ENCODE measurements at places on chromosomes 1 and 21.

DNA sequence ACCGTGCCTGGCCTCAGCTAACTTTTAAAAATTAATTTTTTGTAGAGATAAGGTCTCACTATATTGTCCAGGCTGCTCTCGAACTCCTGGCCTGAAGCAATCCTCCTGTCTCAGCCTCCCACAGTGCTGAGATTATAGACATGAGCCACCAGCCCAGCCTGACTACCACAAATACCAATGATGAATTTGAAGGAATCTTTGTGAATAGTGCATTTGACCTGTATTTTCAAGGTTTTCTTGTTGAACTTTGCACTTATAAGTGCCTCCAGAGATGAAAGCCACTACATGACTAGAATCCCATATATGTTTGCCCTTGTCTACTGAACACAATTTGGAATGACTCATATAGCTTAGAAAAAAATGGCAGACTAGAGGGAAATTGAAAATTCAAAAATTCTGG, 297.3 kb downstream of the NFIA start:
- no peak for DNase-seq

GRCh38 chr1:41720861-41721410, 197.8 kb downstream of the HIVEP3 start:
- no peak for DNase-seq

GRCh38 chr1:243851257-243851756, 1.3 kb upstream of the AKT3 start:
- no peak for DNase-seq

- no peak for DNase-seq
Measured at GRCh38 chr1:59666106-59666505, 148.6 kb upstream of the HOOK1 start.

GRCh38 chr1:89929467-89930063, 65.3 kb upstream of the ZNF326 start:
- no peak for DNase-seq

GRCh38 chr1:232226197-232226712, 403.7 kb downstream of the SIPA1L2 start:
- no peak for DNase-seq

DNA sequence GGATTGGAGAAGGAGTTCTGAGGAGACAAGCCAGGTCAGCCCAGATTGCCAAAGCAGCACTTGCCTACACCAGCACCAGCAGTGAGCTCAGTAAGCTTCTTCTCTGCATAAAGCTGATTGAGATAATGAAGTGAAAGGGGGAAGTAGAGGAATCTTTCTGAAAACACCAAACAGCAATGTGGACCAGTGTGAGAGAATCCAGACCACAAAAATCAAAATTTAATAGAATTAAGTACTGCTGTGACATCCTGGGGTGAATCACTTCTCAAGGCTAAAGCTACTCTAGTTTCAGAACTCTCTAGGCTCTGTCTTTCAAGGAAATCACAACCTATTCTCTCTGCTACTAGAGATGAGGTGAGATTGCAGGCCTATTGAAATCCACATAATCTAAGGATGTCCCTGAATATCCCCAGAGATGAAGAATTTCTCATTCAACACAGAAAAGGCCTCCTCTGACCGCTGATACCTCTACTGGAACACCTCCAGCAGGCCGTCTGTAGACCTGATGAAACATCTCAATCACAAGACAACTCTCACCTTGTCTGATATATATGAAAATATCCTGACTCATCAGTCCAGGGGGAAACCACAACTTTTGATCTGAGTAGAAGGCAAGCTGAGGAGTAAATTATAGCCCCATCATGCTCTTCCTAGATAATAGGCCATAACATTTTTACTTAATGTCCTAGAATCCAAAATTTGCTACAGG, at the start of gene FCRL4:
TSS of gene FCRL4 (minus strand) at position 127 of the 709 bp plus-strand sequence. CDS start 141 bp downstream, outside the sequence.
- DNase-seq, result no peak

GRCh38 chr1:151158751-151159251, 2.4 kb downstream of the TNFAIP8L2 start:
- no peak for DNase-seq

DNA sequence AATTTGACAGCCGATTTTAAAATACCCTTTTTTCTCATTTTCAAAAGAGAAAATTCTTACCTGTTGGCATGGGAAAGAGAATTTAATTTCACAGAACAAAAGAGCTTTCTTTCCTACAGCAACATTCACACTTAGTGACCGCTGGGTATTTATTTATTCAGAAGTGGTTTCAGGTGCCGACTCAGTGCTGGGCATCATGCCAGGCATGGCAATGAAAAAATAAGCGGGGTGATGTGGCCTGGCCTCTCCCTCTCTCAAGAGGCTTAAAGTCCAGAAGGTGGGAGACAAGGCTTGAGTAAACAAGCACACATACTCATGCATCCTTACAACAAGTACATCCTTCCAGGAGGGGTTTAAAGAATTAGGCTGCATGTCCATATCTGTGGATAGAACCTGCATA, 4.1 kb upstream of the PCP4 start:
- no peak for DNase-seq

DNA sequence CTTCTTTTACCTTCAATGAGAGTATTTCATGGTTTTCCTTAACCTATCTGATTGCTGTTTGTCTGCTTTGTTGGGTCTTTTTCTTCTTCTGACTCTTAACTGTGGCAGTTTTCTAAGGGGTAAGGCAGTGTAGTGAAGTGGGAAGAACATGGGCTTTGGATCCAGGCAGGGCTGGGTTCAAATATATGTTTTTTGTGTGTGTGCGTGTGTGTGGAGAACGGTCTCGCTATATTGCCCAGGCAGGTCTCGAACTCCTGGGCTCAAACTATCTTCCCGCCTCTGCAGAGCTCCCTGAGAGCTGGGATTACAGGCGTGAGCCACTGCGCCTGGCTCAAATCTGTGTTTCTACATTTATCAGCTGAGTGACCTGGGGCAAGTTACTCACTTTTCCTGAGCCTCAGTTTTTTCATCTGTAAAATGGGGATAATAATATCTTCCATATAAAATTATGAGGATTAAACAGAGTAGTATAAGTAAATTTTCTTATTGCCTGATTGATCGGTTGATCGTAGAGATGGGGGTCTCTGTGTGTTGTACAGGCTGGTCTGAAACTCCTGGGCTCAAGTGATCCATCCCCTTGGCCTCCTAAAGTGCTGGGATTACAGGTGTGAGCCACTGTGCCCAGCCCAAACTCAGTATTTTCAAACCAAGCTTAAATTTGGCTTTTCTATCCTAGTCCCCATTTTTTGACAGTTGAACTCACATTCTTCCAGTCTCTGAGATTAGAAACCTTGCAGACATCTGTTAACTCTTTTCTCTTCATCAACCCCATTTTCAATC, 36.0 kb upstream of the MACF1 start:
- DNase-seq, result no peak

DNA sequence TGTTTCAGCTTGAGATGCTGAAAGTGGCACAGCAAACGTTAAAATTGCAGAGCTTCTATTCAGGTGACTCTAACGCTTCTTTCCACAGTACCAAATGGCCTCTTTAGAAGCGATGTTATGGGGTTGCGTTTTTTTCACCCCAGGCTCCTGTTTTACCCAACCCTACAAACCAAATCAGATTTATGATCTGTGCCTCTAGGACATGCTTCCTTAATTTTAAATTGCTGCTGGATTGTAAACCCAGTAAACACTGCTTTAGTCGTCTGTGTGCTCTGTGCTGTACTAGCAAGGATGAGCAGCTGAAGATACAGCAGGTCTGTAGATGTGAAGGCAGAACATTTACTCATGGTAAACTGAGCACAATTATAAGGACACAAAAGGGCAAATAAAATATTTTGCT, 13.0 kb downstream of the KCNK2 start:
- no peak for DNase-seq

GRCh38 chr1:234413990-234414389, 40.7 kb downstream of the COA6 start:
- DNase-seq, result no peak

- DNase-seq, result no peak
Measured at GRCh38 chr1:92095874-92096273, 15.7 kb downstream of the BTBD8 start.

GRCh38 chr1:94719926-94720793, 100.0 kb upstream of the SLC44A3 start:
- DNase-seq, result no peak

DNA sequence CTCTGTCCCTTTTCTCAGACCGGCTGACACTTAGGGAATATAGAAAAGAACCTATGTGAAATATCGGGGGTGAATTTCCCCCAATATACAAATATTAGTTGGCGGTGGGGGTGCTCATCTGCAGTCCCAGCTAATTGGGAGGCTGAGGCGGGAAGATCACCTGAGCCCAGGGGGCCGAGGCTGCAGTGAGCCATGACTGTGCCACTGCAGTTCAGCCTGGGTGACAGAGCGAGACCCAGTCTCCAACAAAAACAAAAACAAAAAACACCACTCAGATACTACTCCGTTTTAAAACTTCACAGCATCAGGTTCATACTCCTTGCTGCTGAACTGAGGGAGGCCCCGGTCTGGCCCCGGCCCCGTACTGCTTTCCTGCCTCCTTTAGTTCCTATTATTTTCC, 5.9 kb upstream of the EXOSC10 start:
- DNase-seq, result no peak

DNA sequence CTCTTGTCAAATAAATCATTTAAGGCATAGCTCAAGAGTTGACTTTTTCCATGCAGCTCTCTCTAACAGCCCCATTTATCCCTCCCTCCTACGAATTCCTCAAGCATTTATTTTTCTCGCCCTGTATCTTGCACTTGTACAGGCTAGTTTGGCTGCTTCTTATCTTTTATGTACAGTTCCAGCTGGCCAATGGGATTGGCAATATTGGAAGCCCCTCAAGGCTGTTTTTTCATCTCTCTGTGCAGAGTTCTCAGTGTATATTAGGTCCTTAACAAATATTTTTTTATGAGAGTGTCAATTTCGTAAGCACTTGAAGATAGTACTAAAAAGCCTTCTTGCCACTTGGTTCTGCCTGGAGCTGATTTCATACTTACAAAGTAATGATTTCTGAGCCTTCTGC, 356.0 kb downstream of the ST6GALNAC3 start:
- DNase-seq, result no peak

GRCh38 chr1:3190256-3191041, 121.4 kb downstream of the PRDM16 start:
- no peak for DNase-seq

- DNase-seq, result no peak
Measured at GRCh38 chr1:64195081-64195395, 8.4 kb upstream of the UBE2U start.

- no peak for DNase-seq
Measured at GRCh38 chr1:178308438-178308837, 188.3 kb downstream of the CLEC20A start.

- DNase-seq, result no peak
Measured at GRCh38 chr1:71948561-71948960, 333.8 kb downstream of the NEGR1 start.

GRCh38 chr1:20359451-20360330, 69.0 kb downstream of the VWA5B1 start:
- DNase-seq, result no peak

DNA sequence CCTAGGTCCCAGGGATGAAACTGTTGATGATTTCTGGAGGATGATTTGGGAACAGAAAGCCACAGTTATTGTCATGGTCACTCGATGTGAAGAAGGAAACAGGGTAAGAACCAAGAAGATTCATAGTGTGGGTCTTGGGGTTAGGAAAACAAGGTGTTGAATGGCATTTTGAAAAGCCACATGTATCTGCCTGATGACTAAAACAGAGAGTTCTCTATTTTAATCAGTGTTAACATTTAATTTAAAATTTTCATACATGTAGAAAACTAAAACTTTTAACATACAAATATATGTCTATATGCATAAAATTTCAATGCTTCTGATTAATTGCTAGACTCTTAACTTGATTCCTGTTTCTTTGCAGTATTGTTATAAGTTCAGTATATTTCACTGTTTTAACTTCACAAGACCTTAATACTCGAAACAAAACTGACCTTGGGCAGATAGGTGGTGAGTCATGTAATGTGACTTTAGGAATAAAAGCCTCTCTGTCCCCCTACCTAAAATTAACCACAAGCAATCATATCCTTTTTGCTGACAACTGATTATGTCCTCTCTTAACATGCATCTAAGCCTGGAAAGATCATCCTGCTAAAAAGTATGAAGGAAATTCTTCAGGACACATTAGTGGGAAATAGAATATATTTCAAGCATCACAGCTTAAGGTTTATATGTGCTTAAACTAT, 95.6 kb downstream of the PTPRC start:
- no peak for DNase-seq

- no peak for DNase-seq
Measured at GRCh38 chr1:95263450-95263849, 29.4 kb downstream of the RWDD3 start.

- no peak for DNase-seq
Measured at GRCh38 chr1:205315008-205315618, 6.4 kb downstream of the NUAK2 start.

- no peak for DNase-seq
Measured at GRCh38 chr21:32994305-32994704, 31.4 kb upstream of the OLIG2 start.

- DNase-seq, result no peak
Measured at GRCh38 chr1:228156515-228156881, 6.8 kb downstream of the GJC2 start.

DNA sequence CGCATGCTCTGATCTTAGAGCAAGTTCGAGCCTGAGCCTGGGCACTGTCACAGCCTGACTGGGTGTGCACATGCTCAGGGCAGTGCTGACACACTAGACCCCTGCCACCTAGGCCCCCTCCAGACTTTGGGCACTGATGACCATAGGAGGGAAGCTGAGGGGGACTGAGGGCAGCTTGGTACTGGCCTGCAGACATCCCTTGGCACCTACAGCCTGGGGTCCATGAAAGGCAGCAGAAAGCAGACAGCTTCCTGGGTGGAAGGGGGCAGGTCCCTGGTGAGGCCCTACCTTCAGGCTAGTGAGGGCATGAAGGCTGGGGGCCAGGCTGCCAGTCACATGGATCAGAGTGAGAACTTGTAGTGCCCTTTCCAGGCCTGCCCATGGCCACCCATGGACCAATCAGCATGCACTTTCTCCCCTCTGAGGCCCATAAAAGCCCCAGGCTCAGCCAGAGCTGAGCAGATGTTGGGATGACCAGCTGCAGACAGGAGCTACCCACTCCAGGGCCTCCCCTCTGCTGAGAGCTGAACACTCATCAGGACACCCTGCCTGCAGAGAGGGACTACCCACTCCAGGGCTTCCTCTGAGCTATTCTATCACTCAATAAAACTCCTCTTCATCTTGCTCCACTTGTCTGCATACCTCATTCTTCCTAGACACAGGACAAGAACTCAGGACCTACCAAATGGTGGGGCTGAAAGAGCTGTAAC, 680.8 kb downstream of the MATN1 start:
- DNase-seq, result no peak

GRCh38 chr1:246416261-246416660, 90.8 kb downstream of the SMYD3 start:
- no peak for DNase-seq

DNA sequence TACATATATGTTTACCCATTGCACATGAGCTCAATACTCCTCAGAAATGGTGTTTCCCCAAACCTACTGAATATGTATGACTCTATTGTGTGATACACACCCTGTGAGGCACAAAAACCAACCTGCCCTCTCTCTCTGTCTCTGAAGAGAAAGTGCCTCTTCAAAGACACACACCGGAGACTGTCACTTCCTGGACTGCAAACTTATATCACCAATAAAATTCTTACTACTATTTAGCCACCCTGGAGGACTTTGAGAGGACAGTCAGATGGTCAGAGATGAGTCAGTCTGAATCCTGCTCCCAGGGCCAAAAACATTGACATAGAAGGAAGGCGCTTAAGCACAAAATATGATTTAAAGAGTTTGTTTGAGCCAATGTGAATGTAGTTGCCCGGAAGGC, 110.4 kb downstream of the PPIAL4G start:
- peak; percentile 6 for DNase-seq

GRCh38 chr1:237105826-237106225, 63.8 kb downstream of the RYR2 start:
- DNase-seq, result no peak

Measured in stimulated activated CD8-positive, alpha-beta memory T cell treated with anti-CD3 and anti-CD28 coated beads, Interleukin-4, amount 100 ng/mL, for 4 hours (primary cell).